ENCODE measurements at places on chromosomes 4 and X. TPM values are rescaled to one million over a fixed set of nuclear protein-coding genes. Genes with fewer than 3 reads are reported as not detected.

DNA sequence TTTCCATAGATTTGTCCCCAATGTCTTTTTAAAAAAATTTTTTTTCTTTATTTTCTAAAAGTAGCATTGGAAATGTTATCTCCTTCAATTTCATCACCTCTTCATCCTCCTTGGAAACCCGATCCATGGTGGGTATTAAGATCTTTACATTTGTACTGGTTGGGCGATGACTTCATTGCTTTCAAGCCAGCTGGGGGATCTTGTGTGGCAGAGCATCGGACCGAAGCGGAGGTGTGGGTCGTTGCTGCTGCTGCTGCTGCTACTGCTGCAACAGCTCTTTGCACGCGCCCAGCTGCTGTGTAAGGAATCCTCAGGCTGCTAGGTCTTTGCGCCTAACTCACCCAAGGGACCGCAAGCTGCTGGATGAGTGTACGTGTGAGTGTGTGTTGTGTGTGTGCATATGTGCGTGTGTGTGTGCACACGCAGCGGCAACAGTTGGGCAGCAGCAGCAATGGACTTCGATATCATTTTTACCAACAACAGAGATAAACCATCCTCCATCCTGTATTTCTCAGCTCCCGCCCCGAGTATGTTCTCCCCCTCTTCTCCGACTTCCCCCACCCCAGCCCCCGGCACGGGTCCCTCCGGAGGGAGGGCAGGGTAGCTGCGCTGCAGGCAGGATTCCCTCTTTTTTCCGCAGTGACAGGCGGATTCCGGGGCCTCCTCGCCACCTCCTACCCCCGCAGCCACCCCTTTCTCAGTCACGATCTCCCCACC lies 768 bp upstream of the CDKL5 start:
- DNase-seq, result no peak

DNA sequence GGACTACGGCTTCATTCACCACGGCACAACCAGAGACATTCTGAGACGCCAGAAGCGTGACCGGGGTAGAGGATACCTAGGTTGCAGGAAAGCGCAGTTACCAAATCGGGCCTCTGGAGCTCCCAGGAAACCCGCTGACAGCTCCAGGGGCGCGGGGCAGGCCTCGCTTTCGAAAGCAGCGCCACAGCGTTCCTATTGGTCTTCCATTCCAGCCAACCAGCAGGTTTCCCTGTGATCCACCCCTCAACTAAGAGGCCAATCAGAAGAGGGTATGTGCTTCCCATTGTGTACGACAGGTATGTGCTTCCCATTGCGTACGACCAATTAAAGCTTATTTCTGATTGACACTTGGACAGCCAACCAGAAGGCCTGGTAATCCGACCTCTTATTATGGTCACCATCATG lies 14.9 kb downstream of the SNX12 start:
- DNase-seq, result no peak

DNA sequence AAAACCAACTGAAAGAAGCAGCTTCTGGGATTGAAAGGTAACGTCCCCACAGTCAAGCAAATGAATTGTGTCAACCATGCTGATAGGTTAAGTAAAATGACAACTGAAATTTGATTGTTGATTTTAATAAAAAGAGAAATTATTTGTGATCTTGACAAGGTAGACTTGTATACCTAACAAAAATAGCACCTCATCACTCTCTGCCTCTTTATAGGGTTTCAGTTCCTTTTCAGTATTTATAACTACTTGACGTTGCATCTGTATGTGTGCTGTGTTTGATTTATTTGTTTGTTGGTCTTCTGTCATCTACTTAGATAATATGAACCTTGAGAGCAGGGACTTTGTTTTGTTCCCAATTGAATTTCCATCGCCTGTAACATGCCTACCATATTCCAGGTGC lies 7.9 kb upstream of the PPP3CA start:
- DNase-seq, result no peak

- DNase-seq, result no peak
Measured at GRCh38 chr4:158003212-158003611, 169.6 kb downstream of the GASK1B start.

The EGF gene
- total RNA-seq, result not detected

- DNase-seq, result no peak
Measured at GRCh38 chr4:159108124-159108523, 5.2 kb downstream of the RAPGEF2 start.

The HOPX gene
- total RNA-seq, result 3.2 TPM

The MAMLD1 gene
- 11.2 TPM for total RNA-seq

GRCh38 chr4:2907706-2908293 lies 55.4 kb downstream of the NOP14 start:
- peak; percentile 74 for DNase-seq

The KLHL4 gene
- total RNA-seq, result 0.48 TPM

The RNF150 gene
- 17.4 TPM for total RNA-seq

DNA sequence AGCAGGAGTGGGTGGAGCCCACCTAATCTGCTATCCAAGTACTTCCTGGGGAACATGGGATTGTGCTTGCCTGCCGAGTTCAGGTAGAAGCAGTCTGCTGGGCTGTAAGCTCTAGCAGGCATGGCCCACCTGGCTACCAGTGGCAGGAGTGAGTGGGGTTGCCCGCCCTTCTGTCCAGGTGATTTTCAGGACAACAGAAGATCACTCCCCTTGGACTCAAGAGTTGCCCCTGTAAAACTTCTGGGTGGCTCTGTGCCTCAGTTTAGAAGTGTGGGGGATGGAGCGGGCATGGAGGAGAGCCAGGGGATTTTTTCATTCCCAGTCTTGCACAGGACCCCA lies 43.5 kb downstream of the NDST3 start:
- no peak for DNase-seq

DNA sequence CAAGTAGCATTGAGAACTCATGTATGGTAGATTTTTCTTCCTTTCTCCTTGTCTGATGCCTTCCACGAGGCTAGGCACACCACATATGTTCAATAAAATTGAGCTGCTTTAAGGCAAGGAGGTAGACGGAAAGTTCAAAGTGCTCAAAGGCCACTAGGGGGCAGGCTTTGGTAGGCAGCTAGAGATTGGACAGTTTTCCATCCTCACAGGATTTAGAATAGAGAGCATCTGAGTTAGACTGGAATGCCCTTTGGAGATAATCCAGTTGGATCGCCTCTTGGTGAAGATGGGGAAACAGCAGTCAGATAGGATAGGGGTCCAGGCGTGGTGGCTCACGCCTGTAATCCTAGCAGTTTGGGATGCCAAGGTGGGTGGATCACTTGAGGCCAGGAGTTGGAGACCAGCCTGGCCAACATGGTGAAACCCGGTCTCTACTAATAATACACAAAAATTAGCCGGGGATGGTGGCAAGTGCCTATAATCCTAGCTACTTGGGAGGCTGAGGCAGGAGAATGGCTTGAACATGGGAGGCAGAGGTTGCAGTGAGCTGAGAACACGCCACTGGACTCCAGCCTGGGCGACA lies 30.4 kb downstream of the ELF4 start:
- no peak for DNase-seq

The ADGRG4 gene
- total RNA-seq, result 0.67 TPM

- DNase-seq, result no peak
Measured at GRCh38 chr4:138406876-138407275, 164.7 kb upstream of the SLC7A11 start.

DNA sequence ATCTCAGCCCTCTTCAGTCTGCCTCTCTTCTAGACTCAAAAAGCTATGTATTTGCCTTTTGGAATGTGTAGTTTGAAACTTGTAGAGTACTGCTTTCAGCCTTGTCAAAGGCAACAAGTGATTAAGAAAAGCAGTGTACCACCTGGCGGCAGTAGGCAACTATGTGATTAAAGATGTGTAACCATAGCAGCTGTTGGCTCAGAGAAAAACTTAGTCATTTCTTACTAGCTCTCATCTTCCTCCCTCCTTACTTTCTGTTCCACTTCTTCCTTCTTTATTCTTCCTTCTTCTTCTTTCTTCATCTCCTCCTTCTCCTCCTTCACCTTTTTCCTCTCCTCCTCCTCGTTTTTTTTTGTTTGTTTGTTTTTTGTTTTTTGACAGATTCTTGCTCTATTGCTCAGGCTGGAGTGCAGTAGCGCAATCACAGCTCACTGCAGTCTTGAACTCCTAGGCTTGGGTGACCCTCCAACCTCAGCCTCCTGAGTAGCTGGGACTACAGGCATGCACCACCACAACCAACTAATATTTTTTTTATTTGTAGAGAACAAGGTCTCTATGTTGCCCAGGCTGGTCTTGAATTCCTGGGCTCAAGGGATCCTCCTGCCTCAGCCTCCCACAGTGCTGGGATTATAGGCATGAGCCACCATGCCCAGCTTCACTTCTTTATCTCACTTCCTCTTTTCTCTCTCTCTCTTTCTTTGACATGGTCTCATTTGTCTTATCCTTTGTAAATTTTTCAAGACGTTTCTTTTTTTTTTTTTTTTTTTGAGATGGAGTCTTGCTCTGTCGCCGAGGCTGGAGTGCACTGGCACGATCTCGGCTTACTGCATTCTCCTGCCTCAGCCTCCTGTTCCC lies 32.6 kb downstream of the ABHD18 start:
- DNase-seq, result no peak

The STARD8 gene
- total RNA-seq, result 21.9 TPM

The CLNK gene
- not detected for total RNA-seq

DNA sequence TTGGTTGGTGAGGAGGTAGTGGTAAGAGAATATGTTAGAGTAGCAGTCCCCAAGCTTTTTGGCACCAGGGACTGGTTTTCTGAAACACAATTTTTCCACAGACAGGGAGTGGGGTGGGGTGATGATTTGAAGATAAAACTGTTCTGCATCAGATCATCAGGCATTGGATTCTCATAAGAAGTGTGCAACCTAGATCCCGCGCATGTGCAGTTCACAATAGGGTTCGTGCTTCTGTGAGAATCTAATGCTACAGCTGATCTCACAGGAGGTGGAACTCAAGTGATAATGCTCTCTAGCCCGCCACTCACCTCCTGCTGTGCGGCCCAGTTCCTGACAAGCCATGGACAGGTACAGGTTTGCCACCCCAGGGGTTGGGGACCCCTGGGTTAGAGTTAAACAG lies 423.3 kb downstream of the GPAT3 start:
- DNase-seq, result no peak

The ETDB gene
- total RNA-seq, result not detected

GRCh38 chrX:85243155-85243554 lies 424 bp downstream of the SATL1 start:
- no peak for DNase-seq

GRCh38 chr4:88818631-88819470 lies 121.2 kb upstream of the NAP1L5 start:
- DNase-seq, result no peak

The GSX2 gene
- total RNA-seq, result not detected

- peak; percentile 49 for DNase-seq
Measured at GRCh38 chr4:6500481-6501140, 28.2 kb upstream of the PPP2R2C start.

DNA sequence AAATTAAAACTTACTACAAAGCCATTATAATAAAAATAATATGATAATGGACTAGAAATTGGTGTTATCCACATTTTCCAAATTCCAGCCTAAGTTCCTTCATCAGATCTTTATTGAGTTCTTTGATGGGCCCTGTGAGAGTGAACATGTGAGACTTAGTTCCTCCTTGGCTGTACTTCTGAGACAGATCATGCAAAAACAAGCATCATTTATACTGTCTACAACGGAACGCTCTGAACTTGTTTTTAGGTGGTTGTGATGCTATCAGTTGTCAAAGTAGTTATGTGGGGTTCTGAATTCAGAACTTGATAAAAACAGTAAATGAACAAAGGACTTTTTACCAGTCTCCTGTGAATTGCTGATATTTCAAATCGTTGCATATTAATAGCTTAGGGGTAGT lies 48.9 kb downstream of the JADE3 start:
- DNase-seq, result no peak

GRCh38 chr4:156553659-156554058 lies 417.9 kb downstream of the PDGFC start:
- DNase-seq, result no peak

DNA sequence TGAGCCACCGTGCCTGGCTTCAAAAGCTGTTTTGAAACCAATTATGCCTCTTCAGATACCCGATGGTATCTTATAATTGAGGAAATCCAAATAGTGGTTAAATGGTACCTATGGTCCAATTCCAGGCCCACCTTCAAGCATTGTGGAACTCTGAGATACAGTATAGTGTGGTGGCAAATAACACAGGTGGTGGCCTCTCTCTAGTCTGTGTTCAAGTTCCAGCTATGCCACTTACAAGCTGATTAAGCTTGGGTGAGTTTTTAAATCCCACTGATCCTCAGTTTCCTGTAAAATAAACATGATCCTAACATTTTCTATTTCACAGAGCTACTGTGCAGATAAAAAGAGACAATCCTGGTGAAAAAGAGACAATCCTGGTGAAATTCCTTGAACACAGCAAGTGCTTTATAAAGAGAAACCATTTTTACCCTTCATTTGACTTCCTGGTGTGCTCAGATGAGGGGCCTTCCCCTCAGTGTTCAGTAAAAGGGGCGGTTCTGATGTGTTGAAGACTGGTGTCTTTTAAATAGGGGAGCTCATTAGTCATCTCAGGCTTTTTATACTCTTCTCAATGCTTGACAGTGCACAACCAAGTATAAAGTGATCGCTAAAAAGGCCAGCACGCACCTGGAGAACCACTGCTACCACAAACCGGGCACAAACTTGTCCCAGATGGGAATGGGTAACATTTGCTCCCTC lies 30.8 kb upstream of the CD40LG start:
- DNase-seq, result no peak

DNA sequence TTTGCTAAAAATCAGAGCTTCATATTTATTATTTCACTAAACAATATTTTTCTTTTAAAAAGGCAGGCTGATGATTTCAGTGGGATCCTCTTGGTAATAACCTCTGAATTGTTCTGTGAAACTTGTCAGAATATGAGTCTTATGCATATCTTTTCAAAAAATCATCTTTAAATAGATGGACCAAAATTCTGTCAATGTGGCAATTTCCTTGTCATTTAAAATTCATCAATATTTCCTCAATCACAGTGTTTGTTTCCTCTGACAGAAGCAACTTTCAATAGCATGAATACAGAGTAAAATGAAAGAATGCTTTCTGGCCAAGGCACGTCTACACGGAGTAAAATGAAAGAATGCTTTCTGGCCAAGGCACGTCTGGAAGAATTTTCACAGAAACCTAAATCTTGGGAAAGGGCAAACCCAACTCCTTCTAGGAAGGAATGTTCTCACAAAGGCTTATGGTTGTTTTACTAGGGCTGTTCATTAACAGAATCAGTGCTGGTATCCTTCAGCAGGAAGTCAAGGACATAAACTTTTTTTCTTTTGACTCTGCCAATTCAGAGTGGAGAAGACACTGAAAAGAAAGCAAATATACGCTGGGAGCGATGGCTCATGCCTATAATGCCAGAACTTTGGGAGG lies 99.0 kb upstream of the GPR34 start:
- no peak for DNase-seq

DNA sequence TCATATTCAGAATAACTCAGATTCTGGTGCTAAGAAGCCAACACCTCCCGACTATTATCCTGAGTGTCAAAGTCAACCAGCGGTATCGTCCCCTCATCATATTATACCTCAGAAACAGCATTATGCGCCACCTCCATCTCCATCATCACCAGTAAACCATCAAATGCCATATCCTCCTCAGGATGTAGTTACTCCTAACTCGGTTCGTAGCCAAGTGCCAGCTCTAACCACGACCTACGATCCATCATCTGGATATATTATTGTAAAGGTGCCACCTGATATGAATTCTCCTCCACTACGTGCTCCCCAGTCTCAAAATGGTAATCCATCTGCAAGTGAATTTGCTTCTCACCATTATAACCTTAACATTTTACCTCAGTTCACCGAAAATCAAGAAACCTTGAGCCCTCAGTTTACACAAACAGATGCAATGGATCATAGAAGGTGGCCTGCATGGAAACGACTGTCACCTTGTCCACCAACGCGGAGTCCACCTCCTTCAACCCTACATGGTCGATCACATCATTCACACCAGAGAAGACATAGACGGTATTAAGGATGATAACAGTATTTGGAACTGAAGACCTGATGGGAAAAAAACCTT lies 1.1 kb downstream of the CBLL2 start:
- no peak for DNase-seq

All from mesenteric fat pad (tissue), 1 donor.